Large intestine (tissue), 12 donors: ENCODE measurements at places on chromosomes 3 and 15.

DNA sequence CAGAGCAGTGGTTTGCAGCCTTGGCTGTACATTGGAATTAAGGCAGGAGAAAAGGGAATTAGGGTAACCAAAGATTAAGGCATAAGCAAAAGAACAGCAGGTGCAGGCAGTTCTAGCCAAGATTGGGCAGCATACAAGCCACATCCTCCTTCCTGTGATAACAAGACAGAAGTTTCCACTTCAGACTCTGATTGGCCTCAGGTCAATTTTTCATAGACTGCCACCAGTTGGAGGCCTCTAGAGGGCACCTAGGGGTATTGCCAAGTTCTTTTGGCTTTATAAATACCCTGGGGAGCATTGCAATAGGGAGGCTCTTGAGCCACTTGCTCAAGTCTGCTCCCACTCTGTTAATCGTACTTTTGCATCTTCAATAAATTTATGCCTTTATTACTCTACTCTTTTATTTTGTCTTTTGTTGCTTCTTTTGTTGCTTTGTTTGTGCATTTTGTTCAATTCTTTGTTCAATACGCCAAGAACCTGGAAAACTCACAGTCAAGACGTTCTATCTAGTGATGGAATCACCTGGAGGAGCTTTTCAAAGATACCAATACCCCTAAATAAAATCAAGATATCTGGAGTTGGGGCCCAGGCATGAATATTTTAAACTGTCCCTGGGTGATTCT lies 32.2 kb upstream of the FMN1 start:
- DNase-seq, result peak; percentile 53

- no peak for DNase-seq
Measured at GRCh38 chr3:64715211-64715982, 27.6 kb upstream of the ADAMTS9 start.

- no peak for DNase-seq
Measured at GRCh38 chr3:72460205-72461174, 387.8 kb downstream of the SHQ1 start.

GRCh38 chr3:137347817-137348368 lies 390.1 kb downstream of the IL20RB start:
- DNase-seq, result no peak

DNA sequence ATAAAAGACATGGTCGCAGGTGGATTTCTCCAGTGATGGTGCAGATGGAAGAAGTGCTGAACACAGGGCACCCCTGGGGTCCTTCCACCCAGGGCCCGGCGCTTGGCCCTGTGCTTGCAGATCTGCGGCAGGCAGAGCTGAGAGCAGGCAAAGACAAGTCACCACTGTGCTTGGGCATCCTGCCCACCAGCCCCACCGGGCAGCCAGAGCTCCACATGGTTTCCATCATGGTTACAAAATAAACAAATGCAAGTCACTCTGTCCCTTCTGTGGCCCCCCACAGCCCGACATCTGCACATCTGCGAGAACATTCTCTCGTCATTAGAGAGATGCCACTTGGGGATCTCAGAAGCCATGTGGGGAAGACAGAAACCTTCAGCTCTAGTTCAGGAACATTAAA lies 37.6 kb upstream of the SFMBT1 start:
- no peak for DNase-seq

DNA sequence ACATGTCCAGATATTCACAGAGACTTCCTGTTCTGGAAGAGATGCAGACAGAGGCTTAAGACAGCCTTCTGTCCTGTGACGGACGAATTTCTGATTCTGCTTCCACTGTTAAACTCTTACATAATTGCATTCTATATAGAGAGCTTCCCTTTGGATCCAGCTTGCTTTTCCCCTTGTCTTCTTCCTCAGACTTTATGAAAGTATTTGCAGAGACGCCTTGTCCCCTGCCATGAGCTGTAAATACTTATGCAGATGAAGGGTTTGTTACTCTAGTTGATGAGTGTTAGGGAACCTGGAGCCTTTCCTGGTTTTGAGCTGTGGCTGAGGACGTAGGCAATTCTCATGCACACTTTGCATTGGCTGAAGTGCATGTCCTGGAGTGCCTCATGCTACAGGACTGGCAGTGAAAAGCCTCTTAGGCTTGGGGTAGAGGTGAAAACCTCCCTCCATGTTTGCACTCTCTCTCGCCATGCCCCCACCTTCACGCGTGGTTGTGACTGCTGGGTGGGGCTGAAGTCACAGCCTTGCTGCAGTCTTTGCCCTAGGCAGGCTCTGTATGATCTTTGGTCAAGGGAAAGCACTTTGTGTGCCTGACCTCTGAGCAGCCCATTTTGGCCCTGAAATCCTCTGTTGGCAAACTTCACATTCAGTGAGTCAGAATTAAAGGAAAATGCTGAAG lies 286.6 kb downstream of the PTPRG start:
- DNase-seq, result peak; percentile 77

DNA sequence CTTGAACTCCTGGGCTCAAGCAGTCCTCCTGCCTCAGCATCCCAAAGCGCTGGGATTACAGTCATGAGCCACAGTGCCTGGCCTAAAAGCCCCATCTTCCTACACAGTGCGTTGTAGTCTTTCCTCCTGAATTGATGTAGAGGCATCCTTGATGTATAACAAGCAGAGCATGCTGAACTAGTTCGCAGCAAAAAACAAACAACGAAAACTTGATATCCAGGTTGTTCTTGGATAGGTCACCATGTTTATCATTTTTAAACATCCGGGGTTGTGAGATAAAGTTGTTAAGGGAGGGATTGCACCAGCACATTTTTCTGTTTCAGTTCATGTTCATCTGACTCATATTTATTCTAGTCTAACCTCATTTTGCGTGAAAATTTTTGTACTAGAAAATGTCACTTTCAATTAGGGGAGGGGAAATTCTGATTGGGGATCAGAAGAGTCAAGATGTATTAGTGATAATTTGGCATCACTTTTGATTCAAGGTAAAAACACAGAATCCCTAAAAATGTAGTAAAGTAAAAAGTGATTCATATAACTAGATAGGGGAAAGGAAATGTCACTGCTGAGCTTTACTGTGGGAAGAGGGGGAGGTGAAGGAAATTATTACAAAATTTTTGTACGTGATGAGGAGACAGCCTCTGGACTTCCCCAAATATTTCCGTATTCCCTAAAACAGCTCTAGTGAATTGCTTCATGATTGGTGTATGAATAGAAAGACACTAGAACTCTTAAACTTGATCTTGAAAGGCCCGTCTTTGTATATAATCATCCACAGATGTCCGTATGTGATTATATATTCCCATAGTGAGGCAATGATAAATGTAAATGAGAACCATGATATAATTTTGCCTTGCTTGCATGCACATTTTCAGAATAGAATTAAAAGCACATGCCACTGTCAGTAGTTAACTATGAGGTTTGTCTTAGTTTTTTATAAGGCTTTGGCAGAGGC lies 22.9 kb downstream of the RAB8B start:
- peak; percentile 41 for DNase-seq

- DNase-seq, result no peak
Measured at GRCh38 chr3:9008550-9009255, 45.4 kb upstream of the RAD18 start.

GRCh38 chr3:157231071-157231470 lies 71.1 kb upstream of the CCNL1 start:
- no peak for DNase-seq

DNA sequence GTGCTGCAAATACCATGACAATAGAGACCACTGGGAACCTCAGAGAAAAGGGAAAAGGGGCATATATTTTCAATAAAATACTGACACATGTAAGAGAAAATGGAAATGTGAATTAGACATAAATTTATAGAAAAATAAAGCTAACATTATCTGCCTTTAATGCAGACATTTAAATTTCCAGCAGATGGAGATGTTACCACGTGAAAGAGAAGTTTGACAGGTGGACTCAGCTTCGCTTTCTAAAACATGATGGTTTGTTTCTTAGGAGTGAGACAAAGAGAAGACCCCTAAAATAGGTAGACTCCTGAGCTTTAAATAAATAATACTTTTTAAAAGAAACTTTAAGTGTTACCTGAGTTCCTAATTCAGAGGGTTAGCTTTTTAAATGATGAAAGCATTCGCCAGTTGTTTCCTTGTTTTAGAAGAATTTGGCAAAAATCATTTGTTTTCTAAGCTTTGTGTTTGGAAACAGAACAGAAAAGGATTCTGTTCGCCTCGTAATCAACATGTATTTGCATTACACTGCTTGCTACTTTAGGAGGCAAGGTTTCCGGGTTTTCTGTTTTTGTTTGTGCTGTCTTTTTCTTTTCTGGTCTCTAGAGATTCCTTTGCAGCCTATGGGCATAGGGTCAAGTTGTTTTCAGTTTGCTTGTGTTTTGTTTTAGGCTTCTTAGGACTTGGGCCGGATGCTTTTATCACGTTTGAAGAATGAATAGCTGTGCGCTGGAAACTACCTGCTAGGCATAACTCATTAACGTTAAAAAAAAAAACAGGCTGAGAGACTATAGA lies 271.4 kb downstream of the THSD4 start:
- DNase-seq, result no peak

- no peak for DNase-seq
Measured at GRCh38 chr15:25532269-25533140, 93.7 kb upstream of the UBE3A start.

- no peak for DNase-seq
Measured at GRCh38 chr3:107450254-107450893, 72.4 kb upstream of the BBX start.

GRCh38 chr3:185680231-185680630 lies 94.1 kb downstream of the SENP2 start:
- DNase-seq, result no peak

GRCh38 chr15:63365273-63365680 lies 16.4 kb downstream of the CA12 start:
- DNase-seq, result no peak

- no peak for DNase-seq
Measured at GRCh38 chr3:126372413-126373145, 15.4 kb upstream of the KLF15 start.

DNA sequence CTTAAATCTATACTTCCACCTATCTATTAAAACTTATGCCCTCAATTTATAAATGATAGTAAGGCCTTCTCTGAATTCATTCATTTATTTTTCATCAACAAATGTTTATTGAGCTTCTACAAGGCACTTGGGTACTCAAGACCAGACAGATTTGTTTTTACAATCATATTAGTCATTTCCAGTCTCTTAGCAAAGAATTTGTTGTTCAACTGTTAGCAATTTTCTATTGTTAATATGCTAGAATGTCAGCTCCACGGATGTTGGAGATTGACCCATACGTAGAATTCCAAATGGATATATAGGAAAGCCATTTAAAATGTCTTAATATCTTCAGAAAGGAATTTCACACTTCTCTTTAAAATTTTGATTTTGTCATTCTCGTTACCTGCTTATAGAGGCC lies 36.7 kb downstream of the ZBTB38 start:
- DNase-seq, result no peak

- no peak for DNase-seq
Measured at GRCh38 chr3:121869736-121870135, 24.5 kb upstream of the SLC15A2 start.

- no peak for DNase-seq
Measured at GRCh38 chr3:137121704-137122314, 164.0 kb downstream of the IL20RB start.

- DNase-seq, result no peak
Measured at GRCh38 chr15:62605282-62605681, 437.3 kb upstream of the TPM1 start.

- peak; percentile 9 for DNase-seq
Measured at GRCh38 chr15:67303490-67304363, 49.1 kb downstream of the IQCH start.
